ENCODE measurements at places on chromosomes 16 and 17.

- no peak for DNase-seq
Measured at GRCh38 chr17:7767405-7768021, 50.0 kb downstream of the DNAH2 start.

- DNase-seq = no peak
Measured at GRCh38 chr17:67488161-67488560, 111.1 kb downstream of the PITPNC1 start.

DNA sequence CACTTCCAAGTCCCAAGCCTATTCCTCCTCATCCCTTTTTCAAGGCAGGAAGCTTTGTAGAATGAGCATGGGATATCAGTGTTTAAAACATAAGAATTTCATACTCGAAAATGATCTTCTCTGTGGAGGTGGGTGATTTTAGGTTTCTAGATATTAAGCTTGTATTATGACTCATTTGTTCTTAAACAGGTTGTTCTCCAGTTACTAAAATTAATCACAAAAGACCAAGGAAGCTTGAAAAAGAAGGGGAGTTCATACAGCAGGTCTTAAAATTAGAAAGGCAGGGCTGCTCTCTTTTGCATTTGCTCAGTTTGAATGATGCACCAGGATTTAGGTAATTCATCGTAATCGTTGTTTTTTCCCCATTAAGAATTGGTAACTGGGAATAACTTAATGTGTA, 208.7 kb downstream of the PRKCA start:
- no peak for DNase-seq

- DNase-seq = no peak
Measured at GRCh38 chr16:66188917-66189725, 177.4 kb upstream of the CDH5 start.

- DNase-seq = no peak
Measured at GRCh38 chr17:40108970-40109824, 8.8 kb upstream of the NR1D1 start.

DNA sequence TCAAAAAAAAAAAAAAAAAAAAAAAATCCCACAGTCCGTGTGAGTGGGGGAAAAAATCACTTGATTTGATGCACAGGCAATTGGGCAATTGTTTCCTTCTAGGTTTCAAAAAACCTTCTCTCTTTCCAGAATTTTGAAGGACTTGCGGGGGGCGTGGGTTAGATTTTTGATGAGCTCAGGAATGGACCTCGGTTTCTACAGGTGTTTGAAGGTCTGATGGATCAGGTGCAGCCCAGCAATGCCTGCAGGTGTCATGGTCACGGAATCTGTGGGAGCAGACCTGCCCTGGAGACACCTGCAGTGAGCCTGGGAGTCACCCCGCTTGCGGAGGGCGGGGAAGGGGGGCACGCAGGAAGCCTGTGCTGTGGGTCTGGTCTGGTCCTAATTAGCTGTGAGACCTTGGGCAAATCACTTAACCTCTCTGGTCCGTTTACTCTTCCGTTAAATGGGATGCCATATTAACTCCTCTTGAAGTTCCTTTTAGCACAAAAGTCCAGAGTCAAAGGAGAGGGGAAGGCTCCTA, 174.2 kb downstream of the IRF8 start:
- no peak for DNase-seq

- DNase-seq = no peak
Measured at GRCh38 chr17:18368946-18369345, 5.6 kb upstream of the SHMT1 start.

DNA sequence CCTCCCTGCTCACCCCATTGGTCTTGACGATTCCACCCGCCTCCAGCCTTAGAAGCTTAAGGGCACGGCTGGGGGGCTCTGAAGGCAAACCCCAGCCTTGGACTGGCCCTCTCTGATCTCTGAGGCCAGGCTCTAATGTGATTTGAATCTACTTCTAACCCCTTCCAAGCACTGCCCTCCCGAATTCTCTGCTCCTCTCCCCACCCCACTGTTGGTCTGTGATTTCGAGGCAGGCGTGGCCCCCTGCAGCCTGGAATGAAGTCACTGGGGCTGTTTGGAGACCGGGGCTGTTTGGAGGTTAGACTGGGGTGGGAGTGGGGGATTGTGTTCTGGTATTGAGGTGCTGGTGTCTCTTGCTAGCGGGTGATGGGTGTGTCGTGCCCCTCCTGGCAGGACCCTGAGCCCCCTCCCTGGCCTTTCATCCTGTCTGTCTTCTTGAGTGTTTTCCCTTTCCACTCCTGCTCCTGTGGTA, 2.2 kb downstream of the GRB7 start:
- no peak for DNase-seq

DNA sequence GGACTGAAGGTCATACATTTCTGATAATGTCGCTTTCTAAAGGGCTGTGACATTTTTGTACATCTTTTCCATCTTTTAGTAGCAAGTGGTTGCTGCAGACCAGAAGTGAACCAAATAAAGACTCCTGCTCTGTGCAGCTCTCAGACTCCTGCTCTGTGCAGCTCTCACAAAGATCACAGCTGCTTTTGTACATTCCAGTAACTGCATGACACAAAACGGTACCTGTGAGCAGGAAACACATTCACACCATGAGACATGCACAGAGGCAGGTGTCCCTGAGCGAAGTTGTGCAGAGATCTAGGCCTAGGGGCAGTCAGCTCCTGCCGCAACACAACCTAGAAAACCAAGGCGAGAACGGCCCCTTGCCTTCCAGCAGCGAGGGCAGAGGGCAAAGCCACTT, 67.5 kb downstream of the KLHDC4 start:
- DNase-seq = no peak

GRCh38 chr17:68972119-68972704, 17.0 kb upstream of the ABCA8 start:
- DNase-seq = no peak

DNA sequence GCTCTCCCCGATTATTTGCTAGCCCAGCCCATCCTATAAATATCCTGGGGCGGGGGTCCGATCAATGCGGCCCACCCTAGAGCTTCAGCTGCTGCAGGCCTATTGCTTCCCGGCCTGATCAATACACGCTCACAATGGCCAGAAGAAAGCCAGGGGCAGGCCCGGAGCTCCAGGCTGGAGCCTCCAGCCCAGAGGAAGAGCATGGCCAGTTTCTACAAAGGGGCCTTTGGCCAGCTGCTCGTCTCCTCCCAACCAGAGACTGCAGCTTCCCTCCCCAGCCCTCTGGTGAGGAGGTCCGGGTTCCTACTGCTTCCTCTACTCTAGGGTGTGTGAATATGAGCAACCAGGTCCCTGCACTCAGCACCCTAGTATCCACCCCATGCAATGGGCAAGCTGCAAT, 36.7 kb downstream of the SALL1 start:
- no peak for DNase-seq

DNA sequence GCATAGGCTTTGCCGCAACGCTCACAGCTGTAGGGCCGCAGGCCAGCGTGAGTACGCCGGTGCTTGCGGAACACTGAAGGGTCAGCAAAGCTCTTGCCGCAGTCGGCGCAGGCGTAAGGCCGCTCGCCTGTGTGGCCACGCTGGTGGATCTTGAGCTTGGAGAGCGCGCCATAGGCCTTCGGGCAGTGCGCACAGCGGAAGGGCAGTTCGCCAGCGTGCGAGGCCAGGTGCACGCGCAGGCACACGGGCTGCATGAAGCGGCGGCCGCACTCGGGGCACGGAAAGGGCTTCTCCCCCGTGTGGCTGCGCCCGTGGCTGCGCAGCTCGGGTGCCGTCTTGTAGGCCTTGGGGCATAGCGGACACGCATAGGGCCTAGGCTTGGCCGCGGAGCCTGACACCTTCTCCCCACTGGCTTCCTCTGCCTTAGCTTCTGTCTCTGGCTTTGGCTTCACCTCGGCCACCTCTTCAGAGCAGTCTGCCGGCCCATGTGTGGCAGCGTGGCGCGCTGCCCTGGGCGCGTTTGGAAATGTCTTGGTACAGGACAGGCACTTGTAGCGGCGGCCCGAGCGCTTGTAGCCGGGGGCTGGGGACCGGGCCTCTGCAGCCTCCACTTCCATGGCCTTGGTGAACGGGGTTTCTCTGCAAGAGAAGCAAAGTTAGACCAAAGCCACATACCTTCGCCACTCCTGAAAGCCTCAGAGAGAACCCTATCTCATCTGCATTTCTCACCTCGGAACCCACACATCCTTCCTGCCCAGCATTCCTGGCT, 10.0 kb downstream of the ZNF668 start:
- DNase-seq = no peak

GRCh38 chr16:2341456-2342447, 1.2 kb upstream of the ABCA3 start:
- no peak for DNase-seq

- no peak for DNase-seq
Measured at GRCh38 chr17:49431743-49432142, 17.1 kb upstream of the PHB1 start.

GRCh38 chr16:14198572-14198971, 127.5 kb downstream of the MRTFB start:
- no peak for DNase-seq

- DNase-seq = no peak
Measured at GRCh38 chr17:53950207-53950857, 127.6 kb downstream of the KIF2B start.

DNA sequence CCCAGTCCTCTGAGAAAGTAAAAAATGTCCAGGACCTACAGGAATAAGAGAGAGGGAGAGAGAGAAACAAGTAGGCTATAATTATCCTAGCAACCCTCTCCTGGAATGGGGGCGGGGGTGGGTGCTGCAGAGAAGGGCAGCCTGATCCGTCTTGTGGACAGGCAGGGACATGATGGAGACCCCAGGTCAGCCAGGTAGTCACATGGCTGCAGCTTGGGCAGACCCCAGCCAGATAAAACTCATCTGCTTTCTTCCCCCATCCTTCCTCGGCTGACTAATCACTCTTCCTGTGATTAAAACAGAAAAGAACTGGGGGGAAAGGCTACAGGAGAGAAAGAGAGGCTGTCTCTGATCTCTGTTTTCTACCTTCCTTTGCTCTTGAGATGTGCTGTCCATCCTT, 32.6 kb downstream of the COPZ2 start:
- no peak for DNase-seq

DNA sequence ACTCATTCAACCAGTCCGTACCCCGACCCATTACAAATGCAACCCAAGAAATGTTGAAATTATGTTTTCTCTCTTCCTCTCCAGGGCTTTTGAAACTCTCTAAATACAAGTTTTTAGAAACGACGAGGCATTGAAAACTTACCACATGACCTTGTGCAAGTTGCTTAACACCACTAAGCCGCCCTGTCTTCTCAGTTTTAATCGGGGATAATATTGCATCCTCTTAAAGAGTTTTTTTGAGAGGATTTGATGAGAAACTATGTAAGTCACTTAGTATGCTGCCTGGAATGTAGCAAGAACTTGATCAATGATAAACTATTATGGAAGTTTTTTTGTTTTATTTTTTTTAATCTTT, 149.0 kb upstream of the FAM20A start:
- DNase-seq = no peak

- no peak for DNase-seq
Measured at GRCh38 chr16:61921373-61921772, 114.9 kb downstream of the CDH8 start.

DNA sequence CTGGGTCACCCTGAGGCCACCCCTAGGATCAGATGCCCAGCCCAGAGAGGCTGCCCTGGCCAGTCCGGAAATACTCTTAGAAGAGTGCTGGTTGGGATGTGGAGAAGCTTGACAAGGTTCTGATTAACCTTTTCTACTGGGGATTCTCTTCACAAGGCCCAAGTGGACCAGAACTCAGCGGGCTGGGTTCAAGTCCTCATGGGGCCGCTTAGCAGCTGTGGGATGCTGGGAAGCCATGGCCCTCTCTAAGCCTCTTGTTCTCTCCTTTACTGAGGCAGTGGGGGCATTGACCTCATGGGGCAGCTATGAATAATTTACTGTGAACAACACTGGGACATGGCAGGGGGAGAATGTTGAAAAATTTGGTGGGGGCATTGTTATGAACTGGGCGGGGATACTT, 92.8 kb downstream of the CYLD start:
- DNase-seq = no peak

- no peak for DNase-seq
Measured at GRCh38 chr16:8583199-8583598, 7.1 kb downstream of the TMEM114 start.

DNA sequence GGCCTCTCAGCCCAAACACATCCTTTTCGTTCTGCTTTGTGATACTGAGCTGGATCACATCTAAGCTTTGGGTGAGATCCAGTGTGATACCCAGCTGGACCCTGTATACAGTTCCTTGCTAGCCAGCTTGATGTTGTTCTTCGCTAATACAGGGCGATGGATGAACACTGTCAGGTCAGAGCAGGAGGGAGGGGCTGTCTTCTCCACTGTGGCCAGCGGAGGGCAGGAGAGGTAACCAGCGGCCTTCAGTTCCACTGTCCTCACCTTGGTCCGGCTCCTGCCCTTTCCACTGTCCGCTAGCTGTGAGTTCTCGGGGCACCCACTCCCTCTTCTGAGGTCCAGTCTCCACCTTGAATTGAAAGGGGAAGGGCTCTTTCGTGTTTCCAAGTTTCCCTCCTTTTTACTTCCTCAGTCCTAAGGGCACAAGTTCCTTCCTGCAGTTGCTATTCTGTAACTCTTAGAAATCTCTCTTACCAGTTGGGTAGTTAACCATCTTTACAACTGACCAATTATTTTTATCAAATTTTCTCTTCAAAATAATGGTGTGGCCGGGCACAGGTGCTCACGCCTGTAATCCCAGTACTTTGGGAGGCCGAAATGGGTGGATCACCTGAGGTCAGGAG, 3.0 kb upstream of the ZNF213 start:
- DNase-seq = no peak

DNA sequence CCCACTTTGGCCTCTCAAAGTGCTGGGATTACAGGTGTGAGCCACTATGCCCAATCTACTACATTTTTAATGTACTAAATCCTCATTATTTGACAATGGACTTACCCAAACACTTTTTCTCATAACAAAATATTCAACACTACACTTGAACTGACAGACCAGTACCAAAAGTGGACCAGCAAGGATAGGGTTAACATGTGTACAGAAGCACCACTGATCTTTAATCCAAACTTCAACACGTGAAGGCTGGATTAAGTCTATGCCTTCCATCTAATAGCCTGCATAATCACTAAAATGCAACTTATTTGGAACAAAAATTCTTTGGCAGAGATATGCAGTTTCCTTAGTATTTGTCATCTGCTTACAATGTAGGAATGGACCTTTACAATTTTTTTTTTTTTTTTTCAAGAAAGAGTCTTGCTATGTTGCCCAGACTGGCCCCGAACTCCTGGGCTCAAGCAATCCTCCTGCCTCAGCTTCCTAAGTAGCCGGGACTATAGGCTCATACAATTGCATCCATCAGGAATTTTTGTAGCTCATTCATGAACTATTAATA, 60.0 kb upstream of the BCAR1 start:
- no peak for DNase-seq

DNA sequence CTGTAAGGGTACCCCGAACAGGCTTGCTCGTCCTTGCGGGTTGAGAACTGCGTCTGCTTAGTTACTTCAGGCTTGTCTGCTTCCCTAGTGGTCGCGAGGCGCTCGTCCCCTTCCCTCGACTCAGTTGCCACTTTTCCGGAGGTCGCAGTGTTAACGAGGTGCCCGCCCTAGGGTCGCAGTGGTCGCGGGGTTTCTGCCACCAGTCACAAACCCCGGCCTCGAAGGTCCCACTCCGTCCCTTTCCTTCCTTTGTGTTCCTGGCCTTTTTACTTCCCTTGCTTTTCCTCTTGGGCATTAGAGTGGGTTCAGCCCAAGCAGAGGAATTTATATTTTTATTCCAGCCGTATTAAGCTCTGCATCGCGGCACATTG, 299 bp downstream of the NUP85 start:
- no peak for DNase-seq
